ENCODE measurements at places on chromosomes 3 and 15.

DNA sequence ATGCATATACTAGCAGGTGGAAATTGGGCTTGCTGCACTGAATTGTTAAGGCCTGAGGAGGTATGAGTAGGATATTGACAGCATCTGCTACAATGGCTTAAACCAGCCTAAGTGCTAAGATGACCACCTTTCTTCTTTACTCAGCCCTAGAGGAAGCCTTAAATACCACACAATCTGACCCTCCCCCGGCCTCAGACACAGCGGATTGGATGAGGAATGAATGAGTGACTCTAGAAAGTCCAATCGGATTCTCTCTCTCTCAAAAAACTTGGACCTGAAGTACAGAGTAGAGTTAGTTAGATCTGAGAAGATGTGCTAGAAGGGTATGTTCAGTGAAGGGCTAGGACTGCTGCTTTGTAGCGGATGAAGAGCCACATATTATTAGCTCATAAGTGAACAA, 39.9 kb upstream of the C3orf49 start:
- no peak for DNase-seq

- no peak for DNase-seq
Observed at GRCh38 chr3:107184375-107184774, 192.9 kb upstream of the CCDC54 start.

- DNase-seq = no peak
Observed at GRCh38 chr3:127637546-127637945, 8.6 kb downstream of the PODXL2 start.

- no peak for DNase-seq
Observed at GRCh38 chr3:164486150-164486549, 592.1 kb downstream of the SI start.

DNA sequence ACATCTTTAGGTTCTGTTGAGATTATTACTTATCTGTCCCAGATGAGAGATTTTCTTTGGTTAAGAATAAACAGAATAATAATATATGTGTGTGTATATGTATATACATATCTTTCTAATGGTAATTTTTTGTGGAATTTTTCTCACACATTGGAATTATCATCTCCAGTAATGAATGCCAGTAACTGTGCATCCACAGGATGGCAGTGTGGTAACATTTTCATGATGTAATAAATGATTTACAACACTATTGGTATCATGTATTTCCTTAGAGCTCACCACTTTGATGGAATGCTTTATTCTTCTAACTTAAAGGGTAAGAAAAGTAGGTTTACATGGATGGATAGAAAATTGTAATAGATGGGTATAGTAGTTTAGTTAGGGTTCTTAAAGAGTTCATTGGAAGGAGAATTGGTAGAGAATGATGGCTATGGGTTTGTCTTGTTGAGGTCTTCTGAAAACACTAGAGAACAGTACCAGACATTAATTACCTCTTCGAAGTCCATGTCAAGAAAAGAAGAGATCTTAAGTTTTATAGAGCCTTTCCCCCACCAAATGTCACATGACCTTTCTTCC, 78.1 kb downstream of the STT3B start:
- no peak for DNase-seq

DNA sequence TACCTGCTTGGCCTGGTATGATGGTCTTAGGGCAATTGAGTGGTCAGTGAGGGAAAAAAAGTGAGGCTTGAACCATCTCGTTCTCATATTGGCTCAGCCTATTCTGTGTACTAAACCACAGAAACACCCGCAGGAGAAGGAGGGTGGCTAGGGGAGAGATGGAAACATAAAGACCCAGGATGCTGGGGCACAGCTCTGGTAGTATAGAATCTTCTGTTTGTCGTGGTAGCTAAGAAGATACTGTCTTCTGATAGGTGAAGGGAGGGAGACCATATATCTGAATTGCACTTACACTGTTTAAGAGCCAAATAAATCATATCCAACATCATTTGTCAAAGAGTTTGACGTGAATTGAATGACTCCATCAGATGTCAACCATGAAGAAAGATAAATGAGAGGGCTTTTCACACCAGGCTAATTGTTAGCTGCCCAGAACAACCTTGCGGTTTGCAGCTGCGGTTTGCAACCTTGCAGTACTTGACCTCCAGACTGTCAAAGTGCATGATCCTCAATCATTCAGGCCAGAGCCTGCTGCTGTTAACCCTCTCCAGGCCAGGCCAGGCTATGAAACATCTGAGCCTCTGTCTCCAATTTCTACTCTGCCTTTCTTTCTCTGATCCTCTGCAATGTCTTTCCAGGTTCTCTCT, 40.9 kb upstream of the PIK3R4 start:
- no peak for DNase-seq

GRCh38 chr3:86168512-86168911, 822.4 kb downstream of the VGLL3 start:
- no peak for DNase-seq

DNA sequence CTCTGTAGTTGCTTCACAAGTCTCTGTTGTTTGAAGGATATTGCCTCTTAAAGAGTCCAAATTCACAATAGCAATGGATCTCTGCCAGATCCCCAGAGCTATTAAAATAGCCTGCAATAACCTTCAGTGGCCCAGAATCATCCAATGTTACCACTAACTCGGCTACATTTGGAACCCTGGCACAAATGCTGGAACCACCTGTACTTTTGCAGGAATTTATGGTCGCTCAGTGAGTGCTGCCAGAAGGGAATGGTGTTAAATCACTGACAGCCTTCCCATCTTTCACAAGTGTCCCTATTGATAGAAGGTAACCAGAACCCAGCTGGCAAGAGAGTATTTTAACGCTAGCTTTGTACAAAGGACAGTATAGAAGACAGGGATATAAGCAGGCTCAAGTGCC, 298.8 kb upstream of the PLSCR5 start:
- DNase-seq = no peak

- DNase-seq = no peak
Observed at GRCh38 chr3:123080864-123081562, 14.2 kb downstream of the PDIA5 start.

DNA sequence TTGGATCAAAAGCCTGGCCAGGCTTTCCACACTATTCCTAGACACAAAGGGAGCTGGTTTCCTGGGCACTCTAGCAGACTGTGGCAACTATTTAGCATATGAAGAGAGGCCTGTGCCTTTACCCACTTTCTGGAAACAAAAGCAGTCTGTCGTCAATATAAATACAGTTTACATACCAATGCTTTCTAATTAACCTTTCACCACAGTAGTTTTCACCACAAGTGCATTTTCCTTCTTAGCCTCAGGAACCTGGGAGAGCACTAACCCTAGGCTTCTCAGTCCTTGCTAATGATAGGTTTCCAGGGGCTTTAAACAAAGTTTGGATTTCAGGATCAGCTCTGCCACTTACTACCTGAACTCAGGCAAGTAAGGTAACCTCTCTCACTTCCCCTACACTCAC, 499.1 kb downstream of the MAGI1 start:
- no peak for DNase-seq

DNA sequence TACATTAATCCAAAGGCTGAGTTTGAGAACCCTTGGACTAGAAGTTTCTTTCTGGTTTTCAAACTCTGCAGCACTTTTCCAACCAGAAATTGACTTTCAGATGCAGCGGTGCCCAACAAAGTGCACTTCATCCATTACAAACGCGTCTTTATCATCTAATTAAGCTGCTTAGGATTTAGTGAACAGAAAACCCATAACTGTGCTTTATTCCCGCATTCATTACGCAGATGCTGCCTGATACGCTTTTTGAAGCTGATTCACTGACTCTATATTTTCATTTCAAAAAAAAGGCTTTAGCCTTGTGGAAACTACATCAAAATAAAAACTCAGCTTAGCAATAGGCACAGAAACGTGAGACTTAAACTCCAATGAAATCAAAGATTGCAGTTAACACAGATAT, 69.8 kb upstream of the CTXND1 start:
- DNase-seq = no peak

- peak; percentile 42 for DNase-seq
Observed at GRCh38 chr3:138347960-138348753, at the start of gene MRAS. TSS of gene MRAS (plus strand) at chr3:138348579. CDS start at chr3:138372884, 24,305 bp downstream.

- DNase-seq = no peak
Observed at GRCh38 chr3:159978353-159978752, 10.3 kb upstream of the IL12A start.

DNA sequence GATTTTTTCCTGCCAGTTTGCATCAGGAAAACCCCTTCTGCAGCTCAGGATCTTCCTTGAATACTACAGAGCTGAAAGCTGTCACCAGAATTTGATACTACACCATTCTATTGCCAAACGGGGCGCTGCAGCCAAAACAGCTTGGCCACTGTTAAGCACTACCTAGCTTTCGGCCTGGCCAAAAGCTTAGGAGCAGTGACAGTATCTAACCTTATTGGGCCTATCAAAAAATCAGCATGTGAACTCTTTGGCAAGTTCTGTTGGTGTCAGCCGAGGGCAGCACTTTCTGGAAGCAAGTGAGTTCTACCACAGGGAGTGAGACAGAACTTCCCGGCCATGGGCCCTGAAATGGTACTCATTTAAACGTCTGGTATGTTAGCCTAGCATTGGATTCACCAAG, 16.1 kb upstream of the GYG1 start:
- no peak for DNase-seq

DNA sequence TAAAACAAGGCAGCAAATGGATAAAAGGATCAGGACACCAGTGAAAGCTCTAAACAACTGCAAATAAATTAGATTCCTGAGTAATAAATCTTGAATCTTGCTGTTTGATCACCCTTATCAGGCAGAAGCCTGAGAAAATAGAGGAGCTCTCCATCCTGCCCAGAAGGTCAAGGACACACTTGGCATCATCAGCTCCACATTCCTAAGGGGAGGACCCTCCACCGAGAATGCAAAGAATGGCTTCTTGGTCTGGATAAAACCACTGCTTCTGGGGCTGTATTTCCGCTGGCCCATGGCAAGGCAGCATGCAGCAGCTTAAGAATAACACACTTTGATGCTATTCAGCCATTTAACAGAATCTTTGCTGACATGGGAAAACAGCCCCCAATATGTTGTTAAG, 108.9 kb upstream of the TSC22D2 start:
- DNase-seq = no peak

DNA sequence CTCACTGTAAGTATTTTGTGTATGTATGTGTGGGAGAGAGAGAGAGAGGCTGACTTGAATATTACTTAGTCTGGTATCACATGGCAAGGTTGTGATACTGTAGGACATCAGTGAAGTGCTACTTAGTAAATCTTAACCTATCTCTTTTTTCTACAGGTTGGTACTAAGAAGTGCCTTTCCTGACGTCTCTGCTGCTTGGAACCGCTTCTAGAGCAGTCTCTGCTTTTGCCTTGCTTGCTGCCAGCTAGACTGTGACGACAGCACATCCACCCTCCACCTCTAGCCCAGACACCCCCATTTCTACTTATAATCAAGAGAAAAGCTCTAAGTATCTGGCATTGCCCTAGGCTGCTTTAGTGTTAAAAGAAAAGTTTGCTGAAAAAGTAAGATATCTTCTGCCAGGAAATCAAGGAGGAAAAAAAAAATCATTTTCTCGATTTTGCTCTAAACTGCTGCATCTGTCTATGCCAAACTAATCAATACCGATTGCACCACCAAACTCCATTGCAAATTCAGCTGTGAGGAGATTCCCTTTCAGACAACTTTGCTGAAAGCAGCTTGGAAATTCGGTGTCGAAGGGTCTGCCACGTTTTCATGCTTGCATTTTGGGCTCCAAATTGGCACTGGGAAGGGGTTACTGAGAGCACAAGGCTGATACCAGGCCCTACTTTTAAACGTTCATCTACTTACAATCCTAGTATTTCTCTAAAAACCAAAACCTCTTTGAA, 30.7 kb downstream of the MBNL1 start:
- DNase-seq = no peak

GRCh38 chr15:33094336-33094735, 100.2 kb downstream of the FMN1 start:
- DNase-seq = no peak

DNA sequence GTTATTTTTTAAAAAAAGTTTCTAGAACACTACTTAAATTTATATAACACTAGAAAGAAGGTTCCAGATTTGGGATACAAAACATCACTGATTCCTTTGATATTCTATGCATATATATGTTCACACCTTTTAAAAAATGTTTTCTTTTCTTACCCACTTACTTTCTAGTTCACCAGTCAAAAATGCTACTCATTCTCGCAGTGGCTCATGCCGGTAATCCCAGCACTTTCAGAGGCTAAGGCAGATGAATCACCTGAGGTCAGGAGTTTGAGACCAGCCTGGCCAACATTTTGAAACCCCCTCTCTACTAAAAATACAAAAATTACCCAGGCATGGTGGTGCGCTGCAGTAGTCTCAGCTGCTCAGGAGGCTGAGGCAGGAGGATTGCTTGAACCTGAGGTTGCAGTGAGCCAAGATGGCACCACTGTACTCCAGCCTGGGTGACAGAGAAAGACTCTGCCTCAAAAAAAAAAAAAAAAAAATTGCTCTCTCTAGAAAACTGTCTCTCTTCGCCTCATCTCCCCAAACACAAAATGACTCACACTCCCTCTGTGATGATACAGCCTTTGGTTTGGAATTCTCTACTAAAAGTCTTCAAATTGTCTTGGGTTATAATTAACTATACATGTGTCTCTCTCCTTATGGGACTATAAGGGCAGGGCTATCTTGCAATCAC, 52.6 kb upstream of the TGFBR2 start:
- no peak for DNase-seq

DNA sequence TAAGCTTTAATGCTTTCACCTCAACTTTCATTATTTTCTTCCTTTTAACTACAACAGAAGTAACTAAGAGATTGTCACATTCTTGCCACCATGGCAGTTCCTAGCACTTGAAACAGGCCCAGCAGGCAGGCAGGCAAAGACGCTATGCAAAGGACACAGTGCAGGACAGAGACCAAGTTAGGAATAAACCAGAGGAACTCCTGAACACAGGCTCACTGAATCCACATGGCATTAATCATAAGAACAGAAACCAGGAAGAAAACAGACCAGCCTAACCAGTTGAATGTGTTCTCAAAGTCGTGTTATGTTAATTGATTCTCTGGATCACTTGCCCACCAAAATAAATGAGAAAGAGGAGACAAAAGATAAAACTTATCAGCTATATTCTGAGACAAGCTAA, 397.6 kb downstream of the TBL1XR1 start:
- no peak for DNase-seq

- no peak for DNase-seq
Observed at GRCh38 chr3:51942603-51943450, 664 bp downstream of the PARP3 start.

- DNase-seq = no peak
Observed at GRCh38 chr15:52503788-52504496, 24.7 kb downstream of the MYO5A start.

DNA sequence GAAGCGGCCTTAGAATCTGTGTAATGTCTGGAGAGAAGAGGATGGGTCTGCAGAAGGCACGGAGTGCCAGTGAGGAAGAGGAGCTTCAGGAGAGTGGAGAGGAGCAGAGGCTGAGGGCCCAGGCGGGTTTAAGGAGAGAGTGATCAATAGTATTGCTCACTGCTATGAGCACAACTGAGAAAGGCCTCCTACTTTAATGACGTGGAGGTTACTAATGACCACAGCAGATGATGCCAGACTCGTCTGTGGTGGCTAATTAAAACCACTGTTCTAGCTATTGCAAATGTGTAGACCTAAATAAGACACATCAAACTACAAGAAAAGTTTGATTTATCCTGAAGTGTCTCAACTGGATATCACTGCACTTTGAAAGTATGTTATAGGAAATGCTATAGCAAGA, 33.2 kb downstream of the MTMR10 start:
- DNase-seq = no peak
